ENCODE measurements at places on chromosomes 1 and 21.

DNA sequence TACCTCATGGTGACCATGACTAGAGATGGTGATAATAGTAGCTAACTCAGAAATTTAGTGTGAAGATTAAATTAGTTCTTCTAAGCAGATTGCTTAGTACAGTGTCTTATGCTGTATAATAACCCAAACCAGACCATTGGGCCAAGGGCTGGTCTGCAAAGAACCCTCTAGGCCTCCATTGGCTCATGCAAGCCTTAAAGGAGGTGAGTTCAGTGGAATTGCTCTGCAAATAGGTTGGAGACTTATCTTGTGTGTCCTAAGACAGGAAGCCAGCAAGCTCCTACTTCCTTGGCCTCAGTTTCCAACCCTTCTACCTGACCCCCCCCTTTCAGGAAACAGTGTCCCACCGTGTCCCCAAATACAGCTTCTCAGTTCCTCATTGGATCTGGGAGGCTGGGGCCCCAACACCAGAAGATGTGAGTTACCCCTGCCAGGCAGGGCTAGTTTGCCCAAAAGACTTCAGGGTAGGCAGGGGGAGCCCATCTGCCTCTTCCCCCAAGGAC lies 1.9 kb upstream of the MEF2D start:
- no peak for DNase-seq

GRCh38 chr21:17454315-17455027 lies 58.4 kb upstream of the CXADR start:
- DNase-seq, result peak; percentile 28

DNA sequence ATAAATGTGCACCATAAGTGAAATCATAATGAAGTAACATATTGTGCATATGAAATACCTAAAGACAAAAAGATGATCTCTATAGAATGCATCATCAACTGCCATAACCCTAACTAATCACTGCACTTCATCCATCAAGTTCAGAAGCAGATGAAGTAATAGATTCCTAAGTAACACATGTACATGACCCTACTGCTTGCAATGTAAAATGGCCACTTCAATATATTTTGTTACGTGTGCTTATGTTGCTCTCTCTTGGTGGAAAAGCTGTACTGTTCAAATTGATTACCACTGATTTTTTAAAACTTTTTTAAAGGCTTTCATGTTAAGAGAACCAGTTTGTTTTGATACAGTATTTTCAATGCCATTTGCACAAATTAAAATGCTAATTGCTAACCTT lies 141.8 kb downstream of the TTLL7 start:
- no peak for DNase-seq

GRCh38 chr1:180926164-180926981 lies 13.7 kb downstream of the KIAA1614 start:
- no peak for DNase-seq

DNA sequence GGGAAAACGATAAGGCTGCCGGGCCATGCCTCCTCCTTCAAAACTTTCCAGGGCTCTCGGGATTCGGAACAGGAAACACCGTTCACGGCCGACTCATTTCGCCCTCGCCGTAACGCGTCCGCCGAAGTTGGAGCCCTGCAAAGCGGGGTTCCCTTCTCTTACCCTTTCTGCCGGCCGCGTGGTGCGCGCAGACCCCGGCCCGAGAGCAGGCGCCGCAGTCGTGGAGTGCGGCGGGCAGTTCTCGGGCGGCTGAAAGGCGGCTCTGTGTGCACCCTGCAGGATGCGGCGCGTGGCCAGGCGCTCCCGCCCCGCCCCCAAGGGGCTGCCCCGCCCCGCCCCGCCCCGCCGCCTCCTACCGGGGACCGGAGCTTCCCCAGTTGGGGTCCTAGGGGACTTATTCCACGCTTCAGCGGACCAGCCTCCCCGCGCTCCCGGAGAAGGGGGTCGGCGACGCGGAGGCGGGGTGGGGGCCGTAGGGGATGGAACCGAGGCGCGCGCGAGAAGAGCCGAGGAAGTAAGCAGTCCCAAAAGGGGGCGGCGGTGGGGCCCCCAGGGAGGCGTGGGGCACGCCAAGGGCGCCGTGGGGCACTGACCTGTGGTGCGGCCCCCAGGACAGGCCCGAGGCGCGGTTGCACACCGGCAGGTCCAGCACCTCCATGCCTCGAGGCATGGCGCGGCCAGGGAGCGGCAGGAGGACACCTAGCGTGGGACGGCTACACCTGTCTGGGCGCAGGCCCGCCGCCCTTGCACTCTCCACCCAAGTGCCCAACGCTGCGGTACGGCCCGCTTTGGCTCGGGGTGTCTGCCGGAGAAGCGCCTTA lies at the start of gene MCOLN2:
TSS of gene MCOLN2 (minus strand) at position 268 of the 821 bp plus-strand sequence. CDS start at position 27, 241 bp downstream.
- DNase-seq, result peak; percentile 58

GRCh38 chr1:2199042-2199810 lies 4.7 kb upstream of the FAAP20 start:
- peak; percentile 79 for DNase-seq

GRCh38 chr1:239879321-239880170 lies 212.1 kb upstream of the FMN2 start:
- no peak for DNase-seq

GRCh38 chr1:247357781-247358211 lies 26.1 kb upstream of the ZNF496 start:
- no peak for DNase-seq

Measured in activated naive CD4-positive, alpha-beta T cell treated with anti-CD3 and anti-CD28 coated beads, Interleukin-2, amount 50 U/mL, for 16 hours (primary cell).